ENCODE measurements at places on chromosomes 16 and 17.

- DNase-seq = no peak
Measured at GRCh38 chr17:4502466-4503154, 3.9 kb downstream of the SPNS2 start.

GRCh38 chr17:11028349-11028748, 190.5 kb upstream of the PIRT start:
- DNase-seq = no peak

DNA sequence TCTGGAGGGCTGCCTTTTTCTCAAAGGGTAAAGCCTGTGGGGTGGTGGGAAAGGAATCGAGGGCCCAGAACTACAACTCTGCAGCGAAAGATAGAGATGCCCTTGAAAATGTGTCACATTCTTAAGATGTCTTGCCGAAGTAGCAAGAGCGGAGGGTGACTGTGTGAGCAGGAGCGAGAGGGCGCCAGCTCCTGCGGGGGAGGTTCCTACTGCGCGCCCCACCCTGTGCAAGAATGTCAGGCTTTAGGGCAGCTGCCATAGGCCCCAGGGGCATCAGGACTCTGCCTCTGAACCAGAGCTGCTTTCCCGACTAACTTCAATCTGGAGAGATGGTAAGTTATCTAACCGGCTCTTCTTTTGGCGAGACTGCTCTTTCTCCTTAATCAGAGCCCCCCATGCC, 11.8 kb upstream of the ITGAE start:
- DNase-seq = no peak

GRCh38 chr17:63173450-63173849, 207.4 kb downstream of the TANC2 start:
- no peak for DNase-seq

- no peak for DNase-seq
Measured at GRCh38 chr16:28288114-28288513, 4.2 kb upstream of the SBK1 start.
